ENCODE measurements at places on chromosomes 3 and 15.

GRCh38 chr3:25362118-25362517 lies 65.9 kb upstream of the RARB start:
- no peak for DNase-seq

- no peak for DNase-seq
These were observed 89.3 kb upstream of the P2RY1 start for GRCh38 chr3:152745646-152746045.

- DNase-seq, result no peak
These were observed 9.8 kb upstream of the SEMA4B start for GRCh38 chr15:90191344-90191687.

GRCh38 chr15:98134905-98135304 lies 174.4 kb downstream of the ARRDC4 start:
- DNase-seq, result no peak

DNA sequence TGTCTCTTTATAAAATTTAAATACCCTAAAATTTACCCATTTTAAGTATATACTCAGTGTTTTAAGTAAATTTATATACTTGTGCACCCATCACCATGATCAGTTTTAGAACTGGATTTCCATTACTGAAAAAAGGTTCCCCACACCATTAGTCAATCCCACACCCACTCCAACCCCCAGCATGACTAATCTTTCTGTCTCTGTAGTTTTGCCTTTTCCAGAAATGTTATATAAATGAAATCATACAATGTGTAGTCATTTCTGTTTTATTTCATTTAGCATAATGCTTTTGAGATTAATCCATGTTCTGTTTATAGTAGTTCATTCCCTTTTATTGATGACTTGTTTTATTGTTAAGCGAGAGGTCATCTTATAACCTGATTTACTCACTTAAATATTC lies 66.1 kb upstream of the LIMD1 start:
- DNase-seq, result no peak

DNA sequence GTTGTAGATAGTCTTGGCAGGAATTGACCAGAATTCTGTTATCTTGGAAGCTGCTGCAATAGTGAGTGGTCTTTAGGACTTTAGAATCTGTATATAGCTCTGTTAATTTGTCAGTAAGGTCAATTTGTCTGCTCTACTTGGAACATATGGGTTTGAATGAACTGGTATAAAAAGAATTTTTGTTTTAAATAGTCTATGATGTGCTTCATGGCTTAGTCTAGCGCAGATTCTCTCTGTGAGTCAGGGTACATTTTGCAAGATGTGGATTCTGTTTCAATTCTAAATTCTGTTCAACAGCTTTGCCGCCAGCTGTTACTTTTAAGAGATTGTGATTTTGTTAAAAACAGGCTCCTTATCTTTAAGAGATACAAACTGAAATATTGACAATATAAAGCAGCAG lies 135.9 kb upstream of the AGBL1 start:
- DNase-seq, result no peak

DNA sequence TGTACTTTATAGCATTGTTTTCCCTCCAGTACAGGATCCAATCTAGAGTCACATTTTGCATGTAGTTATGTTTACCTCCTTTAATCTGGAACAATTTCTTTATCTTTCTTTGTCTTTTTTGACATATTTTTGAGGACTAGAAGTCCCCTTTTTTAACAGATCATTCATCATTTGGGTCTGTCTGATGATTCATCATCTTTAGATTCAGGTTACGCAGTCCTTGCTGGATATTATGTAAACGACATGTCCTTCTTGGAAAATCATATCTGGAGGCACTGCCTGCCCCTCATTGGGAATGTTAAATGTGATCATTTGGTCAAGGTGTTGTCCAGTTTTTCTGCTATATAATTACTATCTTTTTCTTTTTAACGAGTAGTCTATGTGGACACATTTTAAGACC lies 18.3 kb downstream of the TGM4 start:
- DNase-seq, result no peak

- DNase-seq, result no peak
These were observed 8.6 kb downstream of the ALS2CL start for GRCh38 chr3:46684891-46685290.
